ENCODE measurements at places on chromosomes 11 and 22. TPM values are rescaled to one million over a fixed set of nuclear protein-coding genes. Genes with fewer than 3 reads are reported as not detected.

Gene LUZP2
- total RNA-seq, result 0.28 TPM

GRCh38 chr11:2235588-2236326, 34.6 kb downstream of the ASCL2 start:
- no peak for DNase-seq

DNA sequence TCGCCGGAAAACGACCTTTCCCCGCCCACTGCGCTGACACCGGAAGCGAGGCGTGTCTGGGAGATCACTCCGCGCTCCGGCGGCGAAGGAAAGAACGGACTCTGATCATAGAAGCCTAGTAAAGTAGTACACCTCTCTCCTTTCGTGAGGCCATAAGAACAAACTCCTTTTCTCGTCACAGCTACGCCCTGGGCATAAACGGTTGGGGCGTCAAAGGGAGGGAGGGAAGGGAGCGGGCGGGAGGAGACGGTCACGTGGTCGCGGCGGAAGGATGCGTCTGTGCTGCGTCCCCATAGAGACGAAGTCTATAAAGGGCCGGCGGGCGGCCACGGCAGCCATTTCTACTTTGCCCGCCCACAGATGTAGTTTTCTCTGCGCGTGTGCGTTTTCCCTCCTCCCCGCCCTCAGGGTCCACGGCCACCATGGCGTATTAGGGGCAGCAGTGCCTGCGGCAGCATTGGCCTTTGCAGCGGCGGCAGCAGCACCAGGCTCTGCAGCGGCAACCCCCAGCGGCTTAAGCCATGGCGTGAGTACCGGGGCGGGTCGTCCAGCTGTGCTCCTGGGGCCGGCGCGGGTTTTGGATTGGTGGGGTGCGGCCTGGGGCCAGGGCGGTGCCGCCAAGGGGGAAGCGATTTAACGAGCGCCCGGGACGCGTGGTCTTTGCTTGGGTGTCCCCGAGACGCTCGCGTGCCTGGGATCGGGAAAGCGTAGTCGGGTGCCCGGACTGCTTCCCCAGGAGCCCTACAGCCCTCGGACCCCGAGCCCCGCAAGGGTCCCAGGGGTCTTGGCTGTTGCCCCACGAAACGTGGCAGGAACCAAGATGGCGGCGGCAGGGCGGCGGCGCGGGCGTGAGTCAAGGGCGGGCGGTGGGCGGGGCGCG, at the start of gene ATF4:
ATF4 (plus strand) TSS at position 337 of the 880 bp plus-strand sequence. CDS start 884 bp downstream, outside the sequence.
- DNase-seq, result peak; percentile 98

GRCh38 chr11:32779136-32779535, 15.3 kb downstream of the CCDC73 start:
- DNase-seq, result no peak

DNA sequence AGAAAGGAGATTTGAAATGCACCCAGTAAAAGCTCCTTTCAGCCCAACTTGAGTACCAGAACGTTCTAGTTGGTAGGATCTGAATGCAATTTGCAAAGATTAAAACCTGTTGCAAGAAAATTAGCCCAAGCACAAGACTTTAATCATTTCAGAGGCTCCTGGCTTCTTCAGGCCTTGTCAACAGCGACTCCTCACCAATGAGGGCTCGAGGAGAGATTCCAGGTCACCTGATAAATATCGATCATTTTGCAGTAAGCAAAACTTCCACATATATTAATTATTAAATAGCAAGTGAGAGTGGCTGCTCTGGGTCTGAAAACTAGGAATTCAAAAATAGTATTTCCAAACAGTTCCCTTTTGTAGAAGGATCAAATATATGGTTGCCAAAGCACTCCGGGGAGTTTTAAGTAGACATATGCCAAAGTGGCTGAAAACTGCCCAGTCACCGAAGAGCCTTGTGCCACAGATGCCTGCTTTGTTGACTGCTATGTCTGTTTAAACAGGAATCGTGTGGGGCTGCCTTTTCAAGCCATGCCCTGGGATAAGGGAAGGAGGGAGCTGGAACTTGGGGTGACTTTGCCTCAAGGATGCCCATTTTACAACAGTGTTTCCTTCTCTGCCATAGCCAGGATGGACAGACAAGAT, 64.0 kb downstream of the CSNK2A3 start:
- DNase-seq, result no peak

DNA sequence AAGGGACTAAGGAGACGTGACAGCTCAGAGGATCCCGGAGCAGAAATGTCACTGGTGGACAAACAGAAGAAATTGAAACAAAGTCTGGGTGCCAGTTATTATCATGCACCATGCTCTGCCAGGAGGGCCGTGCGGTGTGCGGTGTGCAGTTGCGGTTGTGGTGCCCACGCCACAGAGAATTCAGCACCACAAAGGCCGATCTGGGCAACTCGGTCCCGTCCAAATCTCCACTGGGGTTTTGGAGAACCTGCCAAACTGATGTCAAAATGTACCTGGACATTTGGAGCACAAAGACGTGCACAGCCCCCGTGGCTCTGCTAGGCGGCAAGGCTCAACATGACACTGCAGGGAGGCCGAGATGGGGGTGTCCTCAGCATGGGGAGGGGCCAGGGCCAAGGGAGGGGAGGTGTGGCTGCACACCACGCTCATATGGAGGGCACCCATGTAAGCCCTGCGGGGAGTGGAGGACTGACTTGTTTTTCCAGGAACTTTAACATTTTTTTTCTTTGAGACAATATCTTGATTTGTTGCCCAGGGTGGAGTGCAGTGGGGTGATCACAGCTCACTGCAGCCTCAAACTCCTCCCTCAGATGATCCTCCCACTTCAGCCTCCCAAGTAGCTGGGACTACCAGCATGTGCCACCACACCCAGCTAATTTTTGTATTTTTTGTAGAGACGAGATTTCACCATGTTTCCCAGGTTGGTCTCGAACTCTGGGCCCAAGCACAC, 39.4 kb downstream of the GNB1L start:
- DNase-seq, result peak; percentile 50
